ENCODE measurements at places on chromosomes 2 and 18. TPM values are rescaled to one million over a fixed set of nuclear protein-coding genes. Genes with fewer than 3 reads are reported as not detected.

The COL4A3 gene
- total RNA-seq: 16.0 TPM

- DNase-seq: no peak
Measured at GRCh38 chr2:16522031-16522831, 143.4 kb downstream of the CYRIA start.

The AFF3 gene
- 9.1 TPM for total RNA-seq

GRCh38 chr2:151280271-151280670, 9.2 kb downstream of the NMI start:
- DNase-seq: no peak

The FASTKD1 gene
- total RNA-seq: 17.1 TPM

GRCh38 chr2:98167916-98168315, 80.9 kb downstream of the VWA3B start:
- DNase-seq: no peak

- no peak for DNase-seq
Measured at GRCh38 chr2:171225302-171225980, 64.7 kb upstream of the TLK1 start.

GRCh38 chr2:24110660-24111303, 12.4 kb downstream of the PFN4 start:
- no peak for DNase-seq

DNA sequence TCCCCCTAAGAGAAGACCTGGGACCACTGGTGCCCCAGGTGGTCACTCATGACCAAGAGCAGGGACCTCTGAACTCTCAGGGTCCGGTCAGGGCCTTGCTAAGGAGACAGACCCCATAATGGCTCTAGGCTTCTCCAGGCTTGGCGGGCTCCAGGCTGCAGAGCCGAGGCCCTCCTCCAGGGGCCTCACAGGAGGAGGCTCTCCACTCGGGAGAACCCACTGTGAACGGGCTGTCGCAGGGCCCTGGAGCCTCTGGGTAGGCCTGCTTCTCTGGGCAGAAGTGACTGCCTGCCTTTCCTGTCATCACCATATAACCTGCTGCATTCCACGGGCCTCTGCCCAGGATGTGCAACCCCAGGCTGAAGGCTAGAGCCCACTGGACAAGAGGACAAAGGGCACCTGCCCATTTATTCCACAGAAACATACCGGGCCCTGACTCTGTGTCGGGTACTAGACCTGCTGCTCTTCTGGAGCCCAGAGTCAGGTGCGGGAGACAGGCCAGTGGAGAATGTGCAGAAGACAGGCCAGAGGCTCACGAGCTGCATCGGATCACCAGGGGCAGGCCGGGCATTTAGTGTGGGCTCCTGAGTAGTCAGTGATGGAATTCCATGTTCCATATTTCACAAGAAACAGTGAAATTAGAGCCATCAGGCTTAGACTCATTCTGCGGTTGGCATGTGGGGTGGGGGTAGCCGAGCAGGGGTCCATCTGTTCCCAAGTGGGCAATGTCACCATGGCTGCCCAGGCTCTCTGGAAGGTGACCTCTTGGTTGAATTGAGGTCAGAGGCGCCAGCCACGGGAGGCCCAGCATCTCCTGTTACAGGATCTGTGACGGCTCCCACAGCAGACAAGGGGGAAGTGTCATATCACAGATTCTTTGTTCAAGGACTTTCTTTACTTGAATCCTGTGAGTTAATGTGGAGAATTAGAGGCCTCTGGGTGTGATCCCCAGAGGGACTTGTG, 220.8 kb downstream of the SH3RF3 start:
- DNase-seq: no peak

DNA sequence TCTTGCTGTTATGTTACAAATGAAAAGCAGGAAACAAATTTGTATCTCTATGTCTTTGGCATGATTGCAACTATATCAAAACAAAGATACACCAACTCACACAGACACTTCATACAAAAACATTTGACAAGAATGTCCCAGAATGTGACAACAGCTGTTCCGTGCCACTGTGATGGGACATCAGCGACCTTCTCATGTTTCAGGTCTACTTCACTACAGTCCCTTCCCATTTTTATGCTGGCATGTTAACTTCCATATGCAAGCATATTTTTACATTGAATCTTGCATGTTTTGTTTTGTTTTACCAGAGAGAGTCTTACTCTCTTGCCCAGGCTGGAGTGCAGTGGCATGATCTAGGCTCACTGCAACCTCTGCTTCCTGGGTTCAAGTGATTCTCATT, 71.2 kb downstream of the STK25 start:
- DNase-seq: no peak

- no peak for DNase-seq
Measured at GRCh38 chr18:9787712-9788111, 79.6 kb downstream of the RAB31 start.

DNA sequence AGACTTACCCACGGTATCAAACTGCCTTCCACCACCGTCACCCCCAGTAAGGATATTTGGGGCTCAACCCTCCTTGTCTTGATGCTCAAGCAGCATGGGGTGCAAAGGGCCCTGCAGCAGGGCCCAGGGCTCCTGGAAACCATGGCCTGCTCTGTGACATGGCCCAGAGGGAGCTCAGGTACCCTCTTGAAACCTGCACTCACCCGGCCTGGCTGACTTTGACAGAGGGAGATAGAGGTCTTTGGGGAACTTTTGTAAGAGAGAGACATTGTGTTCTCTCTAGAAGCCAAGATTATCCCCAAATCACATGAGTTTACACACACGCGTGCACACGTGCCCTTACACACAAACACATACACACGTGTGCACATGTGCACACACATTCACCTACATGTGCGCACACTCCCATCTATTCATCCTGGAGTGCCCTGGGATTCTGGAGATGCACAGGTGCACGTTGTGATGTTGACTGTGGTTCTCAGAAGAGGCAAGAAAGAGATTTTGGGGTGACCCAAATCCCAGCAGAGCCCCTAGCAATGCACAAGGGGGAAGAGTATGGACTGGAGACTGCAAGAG, 19.6 kb upstream of the KCNK3 start:
- no peak for DNase-seq

The CFAP221 gene
- 5.4 TPM for total RNA-seq

DNA sequence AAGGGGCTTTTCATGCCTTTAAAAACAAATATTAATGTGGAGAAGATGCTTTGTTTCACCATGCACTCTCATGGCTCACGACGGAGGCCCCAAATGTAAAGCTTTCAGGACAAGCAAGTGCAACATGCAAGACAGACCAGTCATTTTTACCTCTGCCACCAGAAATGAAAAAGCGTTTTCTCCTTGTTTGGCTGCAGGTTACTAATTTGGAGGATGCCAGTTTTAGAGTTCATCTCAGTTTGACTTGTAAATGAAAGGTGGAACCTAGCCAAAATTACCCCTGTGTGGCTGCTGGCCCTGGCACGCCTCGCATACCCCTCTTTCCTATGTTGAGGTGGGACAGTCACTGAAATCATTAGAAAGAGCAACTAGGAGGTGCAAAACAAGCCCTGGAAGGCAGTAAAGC, 138.6 kb downstream of the BCL2 start:
- DNase-seq: no peak

DNA sequence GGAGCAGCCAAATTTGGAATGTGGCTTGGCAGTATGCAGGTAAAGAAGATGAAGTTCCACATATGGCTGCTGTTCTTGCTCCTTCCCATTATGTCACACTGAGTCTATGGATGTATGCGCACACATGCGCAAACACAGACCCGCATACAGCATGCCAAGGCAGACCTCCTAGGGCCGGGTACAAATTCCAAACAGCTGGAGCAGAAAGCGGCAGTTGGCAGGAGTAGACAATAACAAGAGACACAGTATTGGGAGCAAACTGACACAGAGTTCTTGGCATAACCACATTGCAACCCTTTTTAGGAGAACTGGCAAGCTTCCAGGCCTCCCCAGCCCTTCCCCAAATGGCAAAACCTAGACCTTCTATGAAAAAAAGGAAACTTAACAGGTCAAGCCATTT, 268.9 kb downstream of the SP3 start:
- no peak for DNase-seq

DNA sequence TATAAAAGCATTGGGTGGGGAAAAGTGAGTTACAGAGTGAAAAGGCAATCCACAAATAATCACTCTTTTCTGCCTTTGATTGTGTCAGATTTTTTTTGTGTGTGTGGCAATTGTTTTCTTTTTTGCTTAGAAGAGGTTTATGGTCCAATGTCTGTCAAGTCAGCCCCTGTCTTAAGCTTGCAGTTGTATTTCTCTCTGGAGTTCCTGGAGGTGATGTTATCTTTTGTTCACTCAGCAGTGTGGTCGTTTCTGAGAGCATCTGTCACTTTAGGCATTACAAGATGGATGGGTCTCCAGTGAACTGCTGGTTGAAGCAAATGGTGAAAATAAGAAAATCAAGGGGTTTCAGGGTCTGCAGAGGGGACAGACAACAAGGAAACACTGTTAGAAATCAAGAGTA, 121.3 kb downstream of the GREB1L start:
- DNase-seq: no peak

DNA sequence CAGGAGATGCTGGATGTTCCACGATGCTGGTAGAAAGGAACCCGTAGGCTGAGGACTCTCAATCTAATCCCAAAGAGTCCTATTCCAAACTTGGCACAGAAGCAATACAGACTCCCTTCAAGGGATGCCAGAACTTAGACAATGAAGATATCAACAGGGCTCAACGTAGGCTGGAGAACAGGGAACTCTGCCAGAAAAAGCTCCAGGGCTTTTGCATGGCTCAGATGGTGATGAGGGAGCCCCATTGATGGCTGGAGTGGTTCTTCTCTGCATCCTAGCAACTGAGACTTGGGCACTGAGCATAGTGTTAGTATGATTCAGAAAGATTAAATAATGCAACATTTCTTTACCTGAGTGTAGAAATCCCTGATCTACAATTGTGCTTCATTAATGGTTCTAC, 117.2 kb upstream of the NCK2 start:
- DNase-seq: no peak

DNA sequence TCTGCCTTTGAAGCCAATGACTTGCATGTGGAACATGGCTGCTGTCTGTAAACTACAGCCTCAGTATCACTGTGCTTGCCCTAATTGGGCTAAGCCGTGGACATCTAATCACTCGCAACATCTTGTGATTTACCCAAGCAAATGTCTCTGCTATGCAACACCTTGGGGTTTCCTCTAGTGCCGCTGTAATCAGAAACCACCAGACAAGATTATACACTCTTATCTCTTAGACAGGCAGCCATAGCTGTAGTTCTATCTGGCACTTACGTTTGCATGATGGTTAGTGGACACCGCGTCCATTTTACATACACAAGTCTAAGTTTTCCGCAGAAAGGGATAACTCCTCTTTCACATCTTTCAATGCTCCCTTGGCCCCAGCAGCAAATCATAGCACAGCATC, 204.3 kb upstream of the CCDC68 start:
- no peak for DNase-seq

The LDAH gene
- 19.3 TPM for total RNA-seq

DNA sequence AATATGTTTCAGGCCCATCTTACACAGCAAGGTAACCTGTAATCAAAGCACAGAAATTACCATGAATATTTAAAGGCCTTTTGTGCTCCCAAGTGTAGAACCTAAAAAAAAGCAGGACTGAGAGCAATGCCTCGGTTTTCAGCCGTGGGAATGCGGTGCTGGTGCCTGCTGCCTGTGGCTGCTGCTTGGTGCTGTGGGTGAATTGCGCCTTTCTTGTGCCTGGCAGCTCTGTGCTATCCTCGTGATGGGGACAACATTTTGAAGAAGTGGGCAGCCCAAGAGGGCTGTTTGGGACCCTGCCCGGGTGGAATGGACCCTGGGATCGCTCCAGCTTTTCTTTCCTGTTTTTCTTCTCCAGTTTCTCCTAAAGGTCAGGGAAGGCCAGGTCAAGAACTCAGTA, 91.2 kb downstream of the ASAP2 start:
- DNase-seq: no peak

- DNase-seq: no peak
Measured at GRCh38 chr18:2417861-2418610, 153.3 kb downstream of the METTL4 start.

Measured in mucosa of gallbladder (tissue), 1 donor.